ENCODE measurements at places on chromosomes 13 and 19. TPM values are rescaled to one million over a fixed set of nuclear protein-coding genes. Genes with fewer than 3 reads are reported as not detected.

Gene PEPD
- 57.4 TPM for polyA plus RNA-seq

Gene TRPC4
- 0.49 TPM for polyA plus RNA-seq

Gene ZNF285
- 17.0 TPM for polyA plus RNA-seq

Gene AKAP11
- polyA plus RNA-seq, result 49.0 TPM

Gene CACNA1A
- polyA plus RNA-seq, result 5.0 TPM

Gene PTBP1
- 294 TPM for polyA plus RNA-seq

Gene KIR2DL4
- polyA plus RNA-seq, result not detected

Gene OVOL3
- polyA plus RNA-seq, result 0.27 TPM

Gene APC2
- polyA plus RNA-seq, result 0.70 TPM

Gene PRTN3
- 1.4 TPM for polyA plus RNA-seq

Gene METTL21C
- not detected for polyA plus RNA-seq

DNA sequence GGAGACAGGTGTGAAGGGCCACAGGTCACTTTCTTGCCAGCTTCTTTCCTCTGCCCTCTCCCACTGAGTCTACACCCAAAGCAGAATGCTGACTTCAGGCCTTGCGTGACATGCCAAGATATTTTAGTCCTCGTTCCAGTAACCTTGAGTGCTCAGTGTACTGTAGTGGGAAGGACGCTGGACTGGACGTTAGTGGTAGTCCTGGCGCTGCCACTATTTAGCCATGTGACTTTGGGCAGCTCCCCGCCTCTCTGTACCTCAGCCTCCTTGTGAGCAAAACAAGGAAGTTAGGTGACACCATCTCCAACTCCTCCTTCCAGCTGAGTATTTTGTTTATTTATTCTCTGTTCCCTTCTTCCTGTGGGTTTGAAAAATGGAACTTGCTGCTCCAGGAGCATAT lies 86.1 kb downstream of the FRY start:
- no peak for DNase-seq

DNA sequence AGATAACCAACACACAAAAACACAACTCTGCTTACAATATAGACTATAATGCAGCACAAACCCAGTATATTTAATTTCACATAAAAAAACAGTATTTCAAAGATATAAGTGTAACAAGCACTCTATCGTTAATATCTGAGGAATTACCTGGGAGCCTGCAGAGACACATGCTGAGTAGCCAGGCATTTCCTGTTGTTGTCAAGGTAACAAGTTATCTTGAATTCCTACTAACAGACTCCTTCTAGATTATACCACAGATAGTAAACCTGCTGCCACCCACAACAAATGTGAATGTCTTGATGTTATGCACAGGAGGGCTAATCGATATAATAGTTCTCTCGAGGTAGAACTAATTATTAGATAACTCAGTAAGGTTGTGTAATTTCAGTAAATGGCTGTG lies 826.0 kb upstream of the PRR20A start:
- no peak for DNase-seq

- DNase-seq, result no peak
Measured at GRCh38 chr13:93794197-93794885, 567.7 kb downstream of the GPC6 start.

DNA sequence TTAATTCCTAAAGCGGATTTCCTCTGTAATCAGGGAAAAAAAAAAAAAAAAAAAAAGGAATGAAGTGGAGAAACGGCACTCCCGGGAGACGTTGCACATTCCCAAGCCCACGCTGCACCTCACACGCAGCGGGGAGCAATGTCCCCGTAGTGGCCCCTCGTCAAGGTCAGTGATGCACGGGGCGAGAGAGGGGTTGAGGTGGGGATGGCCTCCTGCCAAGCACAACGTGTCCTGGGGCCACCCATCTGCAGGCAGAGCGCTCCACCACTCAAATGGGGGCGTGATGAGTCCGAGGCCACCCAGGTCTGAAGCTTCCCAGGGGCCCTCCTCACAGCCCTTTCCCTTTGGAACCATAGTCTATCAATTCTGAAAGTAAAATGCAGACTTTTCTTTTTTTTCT lies 15.1 kb downstream of the PLK5 start:
- DNase-seq, result no peak

GRCh38 chr19:46574533-46574932 lies 26.6 kb upstream of the CALM3 start:
- DNase-seq, result no peak

DNA sequence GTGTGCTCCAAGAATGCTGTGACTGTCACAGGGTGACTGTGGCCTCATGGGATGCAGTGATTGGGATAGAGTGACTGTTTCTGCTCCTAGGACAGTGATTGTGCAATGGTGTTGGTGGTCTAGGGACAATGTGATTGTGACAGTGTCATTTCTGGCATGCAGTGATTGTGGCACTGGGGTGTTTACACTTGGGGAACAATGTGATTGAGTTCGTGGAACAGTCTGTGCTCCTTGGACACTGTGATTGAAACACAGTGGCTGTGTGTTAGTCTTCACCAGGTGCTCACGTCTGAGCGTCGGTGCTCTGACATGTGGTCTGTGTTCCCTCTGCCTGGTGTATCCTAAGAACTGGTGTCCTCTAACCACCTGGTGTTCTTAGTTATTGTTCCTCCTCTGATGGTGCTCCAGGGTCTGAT lies 1.7 kb downstream of the PDE4A start:
- no peak for DNase-seq

GRCh38 chr19:29535214-29535831 lies 9.5 kb downstream of the VSTM2B start:
- DNase-seq, result no peak

DNA sequence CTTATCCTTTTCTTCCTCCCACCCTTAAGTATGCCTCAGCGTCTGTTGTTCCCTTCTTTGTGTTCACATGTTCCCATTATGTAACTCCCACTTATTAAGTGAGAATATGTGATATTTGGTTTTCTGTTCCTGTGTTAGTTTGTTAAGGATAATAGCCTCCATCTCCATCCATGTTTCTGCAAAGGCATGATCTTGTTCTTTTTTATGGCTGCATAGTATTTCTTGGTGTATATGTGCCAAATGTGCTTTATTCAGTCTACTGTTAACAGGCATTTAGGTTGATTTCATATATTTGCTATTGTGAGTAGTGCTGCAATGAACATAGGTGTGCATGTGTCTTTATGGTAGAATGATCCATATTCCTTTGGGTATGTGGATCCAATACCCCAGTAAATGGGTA lies 3.2 kb upstream of the ZNF441 start:
- DNase-seq, result no peak

- DNase-seq, result peak; percentile 55
Measured at GRCh38 chr13:32530841-32531253, 7.7 kb downstream of the N4BP2L2 start.

- no peak for DNase-seq
Measured at GRCh38 chr13:47218611-47219010, 321.8 kb upstream of the HTR2A start.

DNA sequence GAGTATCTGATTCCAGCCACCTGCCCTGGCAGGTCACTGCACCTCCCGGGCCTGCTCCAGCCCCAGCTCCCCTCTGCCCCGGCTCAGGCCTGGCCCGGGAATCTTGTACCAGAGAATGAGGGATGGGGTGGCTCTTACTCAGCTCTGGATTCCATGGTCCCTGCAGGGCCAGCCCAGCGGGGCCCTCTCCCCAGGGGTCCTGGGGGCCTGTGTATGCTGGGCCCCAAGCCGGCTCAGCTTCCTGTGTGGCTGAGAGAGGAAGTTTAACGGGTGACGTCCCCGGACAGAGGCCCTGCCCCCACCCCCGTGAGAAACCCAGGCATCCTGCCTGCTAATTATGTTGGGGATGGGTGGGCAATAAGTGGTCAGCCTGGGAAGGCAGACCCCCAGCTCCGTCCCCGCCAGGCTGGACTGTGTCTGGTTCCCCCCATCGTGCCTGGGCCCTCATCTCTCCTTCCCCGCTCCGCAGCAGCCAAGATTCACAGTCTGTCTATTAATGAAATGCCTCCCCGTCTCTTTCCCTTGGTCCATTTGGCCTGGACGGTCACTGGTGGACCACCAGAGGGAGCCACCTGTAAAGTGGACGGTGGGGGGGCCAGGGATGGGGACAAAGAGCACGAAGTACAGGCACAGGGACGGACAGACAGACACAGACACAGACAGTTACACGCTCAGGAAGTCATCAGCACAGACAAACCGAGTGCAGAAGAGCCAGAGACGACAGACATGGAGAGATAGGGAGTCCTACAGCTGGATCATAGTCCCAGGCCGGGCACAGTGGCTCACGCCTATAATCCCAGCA lies at the start of gene DENND1C:
TSS of gene DENND1C (minus strand) at position 247 of the 802 bp plus-strand sequence. CDS start at position 155, 92 bp downstream.
- no peak for DNase-seq

DNA sequence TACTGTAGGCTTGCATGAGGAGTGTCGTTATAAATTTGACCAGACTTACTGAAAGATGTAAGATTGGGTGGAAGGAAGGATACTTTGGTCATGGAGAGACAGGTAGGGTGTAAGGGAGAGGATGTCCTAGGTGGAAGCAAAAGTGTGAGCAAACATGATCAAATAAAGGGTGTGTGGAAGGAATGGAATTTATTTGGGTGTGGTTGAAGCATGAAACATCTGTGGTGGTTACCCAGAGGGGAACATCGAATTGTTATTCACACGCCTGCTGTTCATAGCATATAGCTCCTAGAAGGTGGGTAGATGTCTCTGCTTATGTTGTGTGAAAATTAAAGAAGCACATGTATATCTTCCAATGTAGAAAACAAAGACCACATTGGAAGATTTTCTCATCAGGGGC lies 157.7 kb downstream of the ATP8A2 start:
- no peak for DNase-seq

- no peak for DNase-seq
Measured at GRCh38 chr13:106234636-106235035, 300.8 kb downstream of the EFNB2 start.

GRCh38 chr19:19167612-19168011 lies 2.5 kb downstream of the MEF2B start:
- DNase-seq, result no peak
